Osteocyte (in vitro differentiated cells): ENCODE measurements at places on chromosomes 13 and 19.

DNA sequence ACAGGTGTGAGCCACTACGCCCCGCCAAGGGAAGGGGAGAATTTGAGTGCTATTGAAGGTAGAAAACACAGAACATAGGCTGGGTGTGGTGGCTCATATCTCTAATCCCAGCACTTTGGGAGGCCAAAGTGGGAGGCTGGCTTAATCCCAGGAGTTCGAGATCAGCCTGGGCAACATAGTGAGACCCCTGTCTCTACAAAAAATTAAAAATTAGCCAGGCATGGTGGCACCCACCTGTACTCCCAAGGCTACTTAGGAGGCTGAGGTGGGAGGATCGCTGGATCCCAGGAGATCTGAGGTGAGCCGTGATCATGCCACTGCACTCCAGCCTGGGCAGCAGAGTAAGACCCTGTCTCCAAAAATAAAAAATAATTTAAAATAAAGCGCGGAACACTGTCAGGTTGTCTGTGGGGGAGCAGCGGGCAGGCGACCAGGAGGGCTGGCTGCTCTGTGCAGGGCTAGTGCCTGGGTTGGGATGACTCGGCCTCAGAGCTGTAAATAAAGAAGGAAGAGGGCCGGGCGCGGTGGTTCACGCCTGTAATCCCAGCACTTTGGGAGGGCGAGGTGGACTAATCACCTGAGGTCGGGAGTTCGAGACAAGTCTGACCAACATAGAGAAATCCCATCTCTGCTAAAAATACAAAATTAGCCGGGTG, 41.0 kb downstream of the LTBP4 start:
- no peak for DNase-seq

GRCh38 chr19:17982430-17982829, 15.5 kb downstream of the KCNN1 start:
- DNase-seq, result no peak

- DNase-seq, result no peak
Measured at GRCh38 chr19:56725829-56726424, 54.4 kb upstream of the ZNF835 start.

GRCh38 chr13:98890186-98890585, 87.7 kb downstream of the DOCK9 start:
- DNase-seq, result no peak

DNA sequence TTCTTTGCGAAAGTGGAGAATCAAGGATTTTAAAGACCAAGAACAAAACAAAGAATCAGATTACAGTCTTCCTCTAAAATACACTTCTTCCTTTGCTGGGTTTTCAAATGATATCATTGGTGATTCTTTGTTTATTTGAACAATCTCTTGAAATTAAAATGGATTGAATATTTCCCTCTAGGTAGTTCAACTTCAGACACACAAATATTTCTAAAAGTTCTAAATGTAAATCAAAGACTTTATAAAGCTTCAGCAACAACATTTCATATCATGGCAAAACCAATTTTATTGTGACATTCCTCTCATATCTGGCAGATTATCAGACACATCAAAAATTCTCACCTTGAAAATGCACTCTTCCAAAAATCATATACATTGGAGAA, 13.0 kb downstream of the ZIC2 start:
- no peak for DNase-seq
